ENCODE measurements at places on chromosomes 12 and 14. TPM values are rescaled to one million over a fixed set of nuclear protein-coding genes. Genes with fewer than 3 reads are reported as not detected.

RNASE7 gene
- total RNA-seq, result not detected

GRCh38 chr14:58427281-58428117, at the start of the genes KIAA0586 and TIMM9:
Gene KIAA0586 (plus strand): TSS chr14:58427719. CDS start chr14:58428265, 546 bp downstream.
Gene TIMM9 (minus strand): TSS chr14:58427531. CDS start chr14:58411945, 15,586 bp downstream.
- DNase-seq, result peak; percentile 92

DNA sequence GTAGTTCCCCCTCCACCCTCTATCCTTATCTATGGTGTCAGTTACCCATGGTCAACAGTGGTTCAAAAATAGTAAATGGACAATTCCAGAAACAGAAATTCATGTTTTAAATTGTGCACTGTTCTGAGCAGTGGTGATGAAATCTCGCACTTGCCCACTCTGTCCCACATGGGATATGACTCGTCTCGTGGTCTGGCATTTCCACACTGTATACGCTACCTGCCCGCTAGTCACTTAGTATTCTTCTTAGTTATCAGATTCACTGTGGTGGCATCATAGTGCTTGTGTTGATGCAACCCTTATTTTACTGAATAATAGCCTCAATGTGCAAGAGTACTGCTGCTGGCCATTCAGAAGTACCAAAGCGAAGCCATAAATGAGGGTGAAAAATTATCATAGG, 507.0 kb downstream of the SNAPC1 start:
- no peak for DNase-seq

SLC41A2 gene
- total RNA-seq, result 10.3 TPM

GRCh38 chr14:100591453-100592371, 4.5 kb upstream of the BEGAIN start:
- DNase-seq, result no peak

- no peak for DNase-seq
Measured at GRCh38 chr14:101451166-101451565, 110.1 kb upstream of the DIO3 start.

FOXN4 gene
- total RNA-seq, result 4.8 TPM

ZNF891 gene
- 3.0 TPM for total RNA-seq

DNA sequence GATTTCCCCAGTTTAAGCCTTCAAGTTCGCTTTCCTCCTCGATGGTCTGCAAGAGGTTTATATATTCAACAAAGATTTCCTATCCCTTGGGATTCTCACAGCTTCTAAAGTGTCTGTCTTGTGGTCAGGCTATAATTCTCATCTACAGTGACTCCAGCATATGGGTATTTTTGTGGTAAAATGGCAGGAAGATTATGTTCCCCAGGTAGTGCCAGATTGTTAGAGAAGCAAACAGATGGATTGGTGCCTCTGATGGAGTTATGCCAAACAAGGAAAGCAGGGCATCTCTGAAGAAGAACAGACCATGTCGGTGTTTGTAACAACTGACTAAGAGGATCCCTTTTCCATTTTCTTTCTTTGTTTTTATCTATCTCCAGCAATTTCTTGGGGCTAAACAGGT, 5.5 kb upstream of the CCDC175 start:
- no peak for DNase-seq

DNA sequence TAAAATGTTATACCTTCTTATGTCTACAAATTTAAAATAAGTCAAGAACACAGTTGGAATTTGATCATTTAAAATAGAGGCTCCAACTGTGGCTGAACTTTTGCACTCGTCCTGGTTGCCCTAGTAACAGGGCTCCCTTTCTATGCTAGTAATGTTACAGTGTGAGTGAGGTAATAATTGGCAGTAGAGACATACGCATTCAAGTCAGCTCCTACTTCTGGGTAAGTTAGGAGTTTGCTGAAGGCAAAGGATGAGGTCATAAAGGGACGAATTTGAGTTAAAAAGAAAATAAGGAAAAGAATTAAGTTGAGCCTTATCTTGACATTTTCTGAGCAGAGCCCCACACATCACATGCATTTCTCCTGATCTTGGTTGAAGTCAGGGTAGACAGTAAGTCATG, 129.1 kb downstream of the TMEM117 start:
- DNase-seq, result no peak

GRCh38 chr14:104133496-104133895, 4.9 kb upstream of the KIF26A start:
- no peak for DNase-seq

- DNase-seq, result no peak
Measured at GRCh38 chr12:82027612-82028011, 268.5 kb upstream of the PPFIA2 start.

EFS gene
- 53.2 TPM for total RNA-seq

PRPH gene
- 11.4 TPM for total RNA-seq

DNA sequence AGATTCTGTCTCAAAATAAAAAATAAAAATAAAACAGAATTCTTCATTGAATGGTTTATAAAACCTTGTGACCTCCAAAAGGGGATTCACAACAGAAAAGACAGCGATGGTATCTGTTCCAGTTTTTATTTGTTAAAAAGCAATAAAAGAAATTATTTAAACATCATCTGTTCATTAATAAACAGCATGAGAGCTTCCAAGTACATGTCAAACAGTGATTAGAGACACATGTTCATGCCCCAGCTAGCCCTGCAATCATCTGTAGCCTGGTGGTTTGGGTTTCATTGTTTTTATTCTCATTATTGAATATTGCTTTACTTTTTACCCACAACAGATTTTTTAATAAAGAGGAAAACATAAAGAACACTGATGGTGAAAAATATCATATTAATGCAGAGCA, 173.3 kb downstream of the ANO2 start:
- no peak for DNase-seq

DNA sequence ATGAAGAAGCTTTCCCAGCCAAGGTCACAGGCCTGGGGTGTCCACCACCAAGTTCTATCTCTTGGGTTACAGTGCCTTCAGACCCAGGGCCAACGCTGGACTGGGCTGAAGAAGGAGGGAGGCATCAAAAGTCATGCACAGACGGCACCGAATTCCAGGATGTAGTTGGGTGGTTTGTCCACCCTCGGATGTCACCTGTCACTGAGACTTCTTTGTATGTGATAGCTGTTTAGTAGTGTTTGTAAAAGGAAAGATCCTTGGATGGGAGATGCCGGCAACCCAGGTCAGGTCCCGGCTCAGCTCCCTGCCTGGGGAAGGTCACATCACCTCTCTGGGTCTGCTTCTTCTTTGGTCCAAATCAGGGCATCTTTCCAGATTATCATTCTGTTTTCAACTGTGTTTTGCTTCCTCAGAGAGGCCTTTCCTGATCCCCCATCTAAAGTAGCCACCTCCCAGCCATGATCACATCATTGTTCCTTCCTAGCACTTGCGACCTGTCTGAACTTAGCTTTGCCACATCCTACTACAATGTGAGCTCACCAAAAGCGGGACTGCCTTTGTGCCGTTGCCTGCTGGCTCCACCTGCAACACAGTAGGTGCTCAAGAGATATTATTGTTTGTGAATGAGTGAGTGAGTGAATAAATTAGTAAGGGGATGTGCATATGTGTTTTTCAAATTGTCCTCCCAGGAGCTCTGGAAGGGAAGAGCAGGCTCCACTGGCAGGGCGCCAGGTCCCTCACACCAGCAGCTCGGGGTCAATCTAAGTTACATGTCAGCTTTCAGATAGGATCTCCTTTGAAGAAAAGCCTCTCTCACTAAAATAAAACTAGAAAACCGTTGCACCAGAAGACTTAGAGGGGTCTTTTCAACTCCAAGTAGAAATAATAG, 2.1 kb downstream of the TSPAN11 start:
- no peak for DNase-seq

- DNase-seq, result no peak
Measured at GRCh38 chr12:53805791-53806190, 54.0 kb upstream of the CISTR start.

CCDC197 gene
- total RNA-seq, result not detected

DNA sequence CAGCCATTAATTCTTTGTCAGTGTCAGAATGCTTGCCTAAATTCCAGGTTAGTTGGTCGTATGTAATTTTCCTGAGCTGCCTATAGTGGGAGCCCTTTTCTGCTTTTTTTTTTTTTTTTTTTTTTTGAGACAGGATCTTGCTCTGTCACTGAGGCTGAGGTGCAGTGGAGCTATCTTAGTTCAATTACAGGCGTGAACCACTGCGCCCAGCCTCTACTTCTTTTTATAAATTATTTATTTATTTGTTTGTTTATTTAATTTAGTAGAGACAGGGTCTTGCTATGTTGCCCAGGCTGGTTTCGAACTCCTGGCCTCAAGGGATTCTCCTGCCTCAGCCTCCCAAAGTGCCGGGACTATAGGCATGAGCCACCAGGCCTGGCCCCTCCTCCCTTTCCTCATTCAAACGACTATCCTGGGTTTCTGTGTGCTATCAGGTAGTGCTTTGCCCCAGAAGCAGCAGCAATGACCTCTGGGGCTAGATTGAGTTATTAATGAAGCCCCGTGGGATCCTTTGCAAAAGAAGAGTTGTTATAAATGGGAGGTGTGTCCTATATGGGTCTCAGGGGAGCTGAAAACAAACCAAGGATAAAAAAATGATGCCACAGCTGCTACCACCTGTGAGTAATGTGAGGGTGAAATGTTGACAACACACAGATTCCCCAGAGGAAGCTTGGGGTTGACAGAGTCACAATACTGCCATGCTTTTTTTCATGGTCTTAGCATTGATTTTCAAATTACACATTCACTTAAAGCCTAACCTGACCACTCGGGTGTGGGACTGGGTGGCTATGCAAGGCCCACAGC, 34.6 kb upstream of the NFKBIA start:
- no peak for DNase-seq

RHNO1 gene
- 29.1 TPM for total RNA-seq

DNA sequence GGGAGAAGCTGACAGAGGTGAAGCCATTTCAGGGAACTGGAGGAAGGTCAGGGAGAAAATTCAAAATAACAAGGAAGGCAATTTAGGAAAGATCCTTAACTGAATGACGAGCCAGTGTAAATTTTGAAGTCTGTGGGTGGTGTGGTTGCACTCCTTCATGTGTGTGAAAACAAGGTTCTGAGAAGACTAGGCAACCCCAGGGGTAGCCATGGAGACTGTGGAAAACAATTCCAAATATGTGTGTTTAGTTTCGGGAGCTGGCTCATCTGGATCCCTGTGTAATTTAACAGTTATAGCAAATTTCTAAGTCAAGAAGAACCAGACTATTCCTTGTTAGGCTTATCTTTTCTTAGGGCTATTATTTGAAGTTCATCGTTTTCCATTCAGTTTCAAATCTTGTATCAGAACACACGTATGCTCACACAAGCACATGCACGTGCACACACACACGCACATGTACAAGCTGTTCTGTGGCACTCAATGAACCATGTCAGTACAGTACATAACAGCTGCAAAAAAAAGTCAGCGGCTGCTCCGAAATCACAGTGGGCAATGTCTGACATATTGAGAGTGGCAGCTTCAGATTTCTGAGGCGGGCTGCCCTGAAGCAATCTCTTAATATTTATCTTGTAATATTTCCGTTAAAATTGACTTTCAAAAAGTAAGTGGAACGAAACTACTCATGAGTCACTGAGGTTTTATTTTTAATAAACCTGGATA, 411.2 kb downstream of the AEBP2 start:
- no peak for DNase-seq

KRT72 gene
- total RNA-seq, result 22.1 TPM

DNA sequence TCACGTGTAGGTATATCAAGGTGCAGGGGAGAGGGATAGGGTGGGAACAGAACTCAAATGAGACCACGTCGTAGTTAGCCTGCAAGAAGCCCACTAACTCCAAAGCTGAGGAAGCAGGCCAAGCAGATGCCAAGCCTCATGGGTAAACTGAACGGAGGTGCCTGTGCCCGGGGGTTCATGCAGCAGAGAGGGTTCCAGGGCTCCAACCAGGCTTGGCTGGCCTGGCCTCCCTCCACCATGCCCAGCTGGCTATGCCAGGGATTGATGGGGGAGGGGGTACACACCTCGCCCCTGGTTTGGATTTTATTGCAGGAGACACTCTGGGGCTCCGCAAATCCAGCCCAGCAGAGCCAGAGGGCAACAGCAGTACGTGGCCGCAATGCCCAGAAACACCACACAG, 27.3 kb downstream of the PXN start:
- DNase-seq, result no peak

DNA sequence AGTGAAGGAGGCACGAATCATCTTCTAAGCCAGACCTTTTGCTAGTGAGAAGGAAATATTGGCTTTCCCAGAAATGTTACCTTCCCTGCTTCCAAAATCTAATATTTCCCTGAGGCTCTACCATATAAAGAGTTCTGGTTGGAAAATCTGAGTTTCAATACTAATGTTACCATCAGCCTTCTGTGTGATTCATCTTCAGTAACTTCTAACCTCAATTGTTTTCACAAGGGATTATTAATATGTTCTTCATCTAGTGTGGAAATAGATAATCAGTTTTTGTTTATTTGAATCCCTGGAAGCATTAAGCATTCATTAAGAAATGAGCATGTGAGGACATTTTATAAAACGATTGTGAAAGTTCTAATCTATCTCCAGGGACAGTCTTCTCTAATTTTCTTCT, 720.9 kb downstream of the AACS start:
- DNase-seq, result no peak

- no peak for DNase-seq
Measured at GRCh38 chr12:47328831-47329545, 249.2 kb upstream of the AMIGO2 start.

- DNase-seq, result no peak
Measured at GRCh38 chr14:105139212-105139825, 29.3 kb downstream of the JAG2 start.

DNA sequence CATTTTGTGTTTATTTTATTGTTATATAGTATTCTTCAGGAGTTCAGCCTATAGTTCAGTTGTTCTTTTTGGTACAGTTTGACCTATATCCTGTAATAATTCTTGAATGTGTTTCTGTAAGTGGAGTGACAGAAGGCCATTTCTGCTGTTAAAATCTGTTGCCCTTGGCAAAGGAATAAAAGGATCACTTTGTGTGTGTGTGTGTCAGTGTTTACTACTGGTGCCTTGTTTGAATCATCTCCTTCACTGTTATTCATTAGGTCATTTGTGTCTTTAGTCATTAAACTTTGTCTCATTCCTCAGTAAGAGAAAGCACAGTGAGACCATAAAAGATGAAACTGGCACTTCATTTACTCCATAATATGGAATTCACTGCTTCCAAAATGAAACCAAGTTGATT, 130.7 kb downstream of the TMTC2 start:
- DNase-seq, result no peak

DNA sequence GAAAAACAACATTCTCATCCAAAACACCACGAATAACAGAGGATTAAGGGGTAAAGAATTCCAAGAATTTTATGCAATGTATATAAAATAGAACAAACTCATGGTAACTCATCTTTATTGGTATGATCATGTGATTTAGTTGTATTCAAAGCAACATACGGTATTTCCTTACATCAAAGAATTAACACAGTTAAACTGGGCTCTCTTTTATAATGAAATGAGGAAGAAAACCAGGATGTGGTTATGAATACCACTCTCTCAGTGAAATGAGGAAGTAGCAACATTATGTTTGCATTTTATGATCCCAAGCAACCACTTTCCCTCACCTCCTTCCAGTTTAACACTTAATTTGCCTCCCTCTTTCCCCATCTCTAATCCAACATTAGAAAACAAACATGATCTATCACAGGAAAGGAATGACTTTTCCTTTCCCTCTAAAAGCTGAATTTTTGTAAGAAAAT, 22.9 kb downstream of the SPTLC2 start:
- no peak for DNase-seq

GRCh38 chr14:29868000-29868399, 59.6 kb downstream of the PRKD1 start:
- DNase-seq, result no peak

GRCh38 chr12:116528065-116528464, 31.1 kb upstream of the MAP1LC3B2 start:
- DNase-seq, result no peak

TSPAN19 gene
- not detected for total RNA-seq
